Right ventricle myocardium inferior (tissue), 1 donor: ENCODE measurements at places on chromosomes 11 and 22.
A peak's percentile ranks its signal among the peaks of the same experiment; 100 is the strongest.

DNA sequence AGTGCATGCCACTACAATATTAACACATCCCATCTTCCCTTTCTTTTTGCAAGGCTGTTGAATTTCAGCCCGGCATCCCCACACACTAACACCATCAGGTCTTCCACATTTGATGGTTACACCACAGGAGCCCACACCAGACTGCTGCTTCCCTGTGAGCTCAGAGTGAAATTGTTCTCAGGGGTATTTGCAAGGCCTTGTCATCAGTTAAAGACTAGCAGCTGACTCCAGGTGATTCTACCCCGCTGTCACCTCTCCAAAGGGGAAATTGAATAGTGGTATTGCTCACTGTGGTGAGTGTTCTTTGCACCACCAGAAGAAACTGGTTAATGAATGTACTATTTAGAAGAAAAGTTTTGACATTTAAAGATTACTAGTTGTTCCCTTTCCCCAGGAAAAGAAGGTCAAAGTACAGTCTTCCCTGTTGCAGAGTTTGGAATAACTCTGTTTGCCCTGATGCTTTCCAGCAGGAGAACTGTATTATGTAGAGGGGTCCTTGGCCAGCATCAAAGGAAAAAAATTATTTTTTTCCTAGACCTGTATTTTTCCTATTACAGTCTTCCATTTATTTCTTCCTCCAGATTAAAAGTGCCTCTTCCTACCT lies 41.9 kb downstream of the BID start:
- no peak for DNase-seq

- DNase-seq = no peak
Observed at GRCh38 chr11:85783758-85784157, 27.2 kb downstream of the SYTL2 start.

GRCh38 chr22:42685941-42686653 lies 34.6 kb downstream of the A4GALT start:
- peak; percentile 83 for DNase-seq

DNA sequence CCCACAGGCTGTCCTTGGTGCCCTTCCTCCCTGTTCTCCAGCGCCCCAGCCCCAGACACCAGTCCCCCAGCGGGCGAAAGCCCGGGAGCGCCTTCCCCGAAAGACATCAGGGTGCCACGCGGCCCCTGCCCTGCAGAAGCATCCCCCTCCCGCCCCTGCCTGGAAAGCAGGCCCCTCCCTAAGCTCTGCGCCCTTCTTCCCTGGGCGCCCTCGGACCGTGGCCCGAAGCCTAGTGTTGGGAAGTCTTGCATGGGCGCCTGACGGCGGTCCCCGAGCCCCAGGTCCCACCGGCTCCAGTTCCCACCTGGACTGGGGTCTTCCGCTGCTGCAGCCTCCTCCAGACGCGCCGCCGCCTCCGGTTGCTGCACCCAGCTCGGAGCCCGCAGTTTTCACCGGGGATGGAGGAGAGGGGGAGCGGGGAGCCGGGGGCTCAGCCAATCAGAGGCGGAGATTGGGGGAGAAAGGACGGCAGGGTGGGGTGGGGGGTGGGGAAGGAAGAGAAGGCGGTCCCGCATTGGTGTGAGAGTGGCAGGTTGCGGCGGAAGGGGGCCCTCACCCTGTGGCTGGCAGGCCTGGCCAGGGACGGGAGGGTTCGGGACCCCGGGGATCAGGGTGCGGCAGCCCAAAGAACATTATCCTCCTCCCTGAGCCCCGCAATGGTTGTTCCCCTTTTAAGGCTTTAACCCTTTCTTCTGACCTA lies at the start of gene THY1:
Gene THY1, minus strand, starts transcription at position 364 of the 700 bp plus-strand sequence. CDS start 2,267 bp downstream, outside the sequence.
- no peak for DNase-seq

GRCh38 chr11:76791861-76792260 lies 8.7 kb downstream of the TSKU start:
- no peak for DNase-seq
